ENCODE measurements at places on chromosomes 16 and 17.

DNA sequence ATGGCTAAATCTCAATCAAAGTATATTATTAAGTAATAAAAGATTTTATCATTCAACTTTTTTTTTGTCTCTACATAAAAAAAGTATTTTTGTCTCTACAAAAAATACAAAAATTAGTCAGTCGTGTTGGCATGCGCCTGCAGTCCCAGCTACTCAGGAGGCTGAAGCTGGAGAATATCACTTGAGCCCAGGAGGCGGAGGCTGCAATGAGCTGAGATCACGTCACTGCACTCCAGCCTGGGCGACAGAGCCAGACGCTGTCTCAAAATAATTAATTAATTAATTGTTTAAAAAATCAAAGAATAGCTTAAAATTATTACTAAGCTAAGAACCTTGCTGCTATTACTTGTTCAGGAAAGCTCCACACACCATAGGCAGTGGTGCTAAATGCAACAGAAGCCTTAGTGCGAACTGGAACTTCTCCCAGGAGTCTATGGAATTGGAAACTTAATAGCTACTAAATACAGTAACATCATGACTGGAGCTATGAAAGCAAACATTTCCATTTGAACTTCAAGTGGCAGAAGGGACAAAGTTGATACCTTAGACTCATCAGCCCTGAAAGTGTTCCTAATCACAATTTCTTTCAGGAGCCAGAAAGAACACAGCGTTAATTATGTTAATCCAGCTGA is 22.6 kb downstream of the ADCY9 start:
- DNase-seq = no peak

- DNase-seq = no peak
These were observed 2.0 kb upstream of the CCDC42 start for GRCh38 chr17:8746501-8747236.

DNA sequence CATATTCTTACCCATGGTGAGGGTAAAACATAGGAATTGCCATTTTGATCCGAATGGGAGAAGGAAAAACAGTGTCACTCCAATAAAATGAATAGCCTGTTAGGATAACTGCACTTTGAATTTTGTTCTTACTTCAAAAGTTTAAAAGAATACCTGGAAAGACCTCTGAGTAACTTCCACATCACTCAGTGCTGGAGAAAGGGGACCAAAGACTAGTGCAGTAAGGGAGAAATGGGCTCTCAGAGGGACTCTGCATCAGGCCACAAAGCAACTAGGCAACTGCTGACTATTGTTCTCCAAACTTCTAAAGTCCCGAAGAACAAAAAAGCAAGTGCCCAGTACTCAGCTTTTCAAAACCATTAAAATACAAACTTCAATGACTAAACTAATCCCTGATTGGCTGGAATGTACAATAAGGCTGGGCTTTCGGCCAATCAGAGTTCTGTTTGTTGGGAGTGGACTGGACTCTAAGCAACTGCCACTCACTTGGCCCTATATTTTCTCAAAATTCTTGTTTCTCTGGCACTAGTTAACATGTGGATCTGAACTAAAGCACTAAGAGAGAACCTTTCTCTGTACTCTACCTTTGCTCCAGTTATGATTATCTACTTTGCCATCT is 6.2 kb downstream of the DNAJC7 start:
- no peak for DNase-seq

DNA sequence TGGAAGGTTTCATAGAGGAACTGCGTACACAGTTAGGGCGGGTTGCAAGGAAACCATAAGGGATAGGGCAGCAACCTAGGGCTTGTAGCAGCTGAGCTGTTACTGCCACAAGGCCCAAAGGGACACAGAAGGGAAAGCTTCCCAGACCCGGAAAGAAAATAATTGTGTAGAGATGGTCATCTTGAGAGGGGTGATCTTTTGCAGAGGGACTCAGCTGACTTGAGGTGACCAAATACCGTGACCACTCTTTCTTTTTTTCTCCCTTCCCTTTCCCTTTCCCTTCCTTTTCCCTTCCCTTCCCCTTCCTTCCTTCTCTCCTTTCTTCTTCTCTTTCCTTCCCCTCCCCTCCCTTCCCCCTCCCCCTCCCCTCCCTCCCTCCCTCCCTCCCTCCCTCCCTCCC is 8.5 kb upstream of the CREBBP start:
- no peak for DNase-seq
